ENCODE measurements at places on chromosomes 3 and 15.

DNA sequence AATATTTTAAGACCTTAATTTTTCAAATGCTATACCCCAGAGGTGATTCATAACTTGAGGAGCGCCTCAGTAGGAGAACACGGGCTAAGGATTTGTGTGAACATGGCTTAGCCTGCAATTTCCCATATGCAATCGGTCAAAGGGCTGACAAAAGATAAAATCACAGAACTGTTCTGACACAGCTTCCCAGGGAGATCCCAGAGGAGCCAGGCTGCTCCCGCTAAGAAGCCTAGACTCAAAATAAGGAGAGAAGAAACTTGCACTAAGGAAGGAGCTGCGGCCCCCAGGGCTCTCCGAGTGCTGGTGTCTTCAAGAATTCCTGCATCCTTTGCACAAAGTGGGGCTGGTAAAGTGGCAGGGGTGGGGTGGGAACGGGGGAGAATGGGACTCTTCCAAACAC lies 106.3 kb upstream of the DLG1 start:
- peak; percentile 63 for DNase-seq

DNA sequence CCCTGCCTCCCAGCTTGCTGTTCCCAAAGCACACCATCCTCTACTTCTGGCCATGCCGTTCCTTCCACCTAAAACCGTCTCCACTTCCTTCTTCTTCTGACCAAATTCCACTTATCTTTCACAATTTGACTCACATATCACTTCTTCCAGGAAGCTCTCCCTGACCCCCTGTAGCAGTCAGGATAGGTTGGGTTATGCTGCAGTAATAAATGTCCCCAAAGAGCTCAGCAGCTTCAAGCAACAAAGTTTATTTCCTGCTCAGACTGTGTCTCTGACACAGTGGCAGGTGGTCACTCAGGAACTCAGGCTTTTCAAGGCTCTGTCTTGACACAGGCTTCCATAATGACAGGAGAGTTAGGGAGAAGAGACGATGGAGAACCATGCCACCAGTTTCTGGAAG lies 27.4 kb downstream of the SLC6A11 start:
- no peak for DNase-seq

DNA sequence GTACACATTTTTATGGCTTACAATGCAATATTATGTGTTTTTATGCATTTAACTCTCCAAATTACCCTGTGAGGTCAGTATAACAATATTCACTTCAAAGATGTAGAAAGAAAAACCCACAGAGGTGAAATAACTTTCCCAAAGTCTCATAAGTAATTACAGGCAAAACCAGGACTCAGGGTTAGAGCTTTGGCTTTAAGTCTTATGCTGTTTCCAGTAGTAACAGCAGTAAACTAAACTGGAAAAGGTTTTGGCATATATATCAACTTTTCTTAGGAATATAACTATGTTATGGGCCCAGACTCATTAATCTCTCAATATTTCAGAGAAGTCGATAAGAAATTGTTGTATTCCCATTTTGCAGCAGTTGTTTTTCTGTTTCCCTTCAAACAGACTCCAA lies 206.3 kb upstream of the KCNMB2 start:
- DNase-seq, result no peak

DNA sequence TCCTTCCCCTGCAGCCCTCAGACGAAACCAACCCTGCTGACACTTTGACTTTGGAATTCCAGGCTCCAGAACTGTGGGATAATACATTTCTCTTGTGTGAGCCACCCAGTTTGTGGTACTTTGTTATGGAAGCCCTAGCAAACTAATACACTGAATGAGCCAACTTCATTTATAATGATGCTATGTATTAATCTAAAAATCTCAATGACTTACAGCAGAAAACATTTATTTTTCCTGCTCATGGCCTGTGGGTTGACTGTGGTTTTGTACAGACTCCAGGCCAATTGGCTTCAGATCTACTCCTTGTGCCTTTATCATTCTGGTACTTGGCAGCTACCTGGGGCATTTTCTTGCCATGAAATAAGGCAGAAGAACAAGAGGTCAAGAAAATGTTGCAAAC lies 152.4 kb downstream of the EBLN2 start:
- DNase-seq, result no peak

All from cardiac septum (tissue), 1 donor.